Fibroblast of villous mesenchyme (primary cell): ENCODE measurements at places on chromosomes 5 and 9. TPM values are rescaled to one million over a fixed set of nuclear protein-coding genes. Genes with fewer than 3 reads are reported as not detected.

Gene SPATA31A3
- not detected in 2 replicates for total RNA-seq

Gene LRRC8A
- total RNA-seq = 53.5 and 62.2 TPM in 2 replicates

Gene IFNA21
- total RNA-seq = not detected in 2 replicates

Gene TSLP
- total RNA-seq = 0.32 and 0.43 TPM in 2 replicates

Gene TMEM174
- total RNA-seq = not detected in 2 replicates
